Spinal cord (tissue), 10 donors: ENCODE measurements at places on chromosomes 7 and 10.

DNA sequence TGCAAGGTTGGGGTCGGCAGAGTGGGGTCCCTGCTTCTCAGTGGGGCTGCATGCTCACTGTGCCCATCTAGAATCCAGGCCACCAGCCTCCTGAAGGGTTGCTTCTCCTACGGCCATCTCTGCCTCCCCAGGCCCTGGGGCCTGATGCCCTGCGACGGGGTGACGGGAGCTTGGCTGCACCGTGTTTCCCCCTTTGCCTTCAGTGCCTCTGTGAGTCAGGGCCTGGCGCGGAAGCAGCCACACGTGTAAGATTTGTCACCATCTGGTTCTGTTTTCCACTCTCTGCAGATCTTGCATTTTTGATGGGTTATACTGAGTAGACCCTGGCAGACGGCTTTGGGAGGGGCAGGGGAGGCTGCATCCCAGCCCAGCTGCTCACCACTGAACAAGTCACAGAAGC is 7.2 kb downstream of the ADAMTS14 start:
- DNase-seq, result no peak

DNA sequence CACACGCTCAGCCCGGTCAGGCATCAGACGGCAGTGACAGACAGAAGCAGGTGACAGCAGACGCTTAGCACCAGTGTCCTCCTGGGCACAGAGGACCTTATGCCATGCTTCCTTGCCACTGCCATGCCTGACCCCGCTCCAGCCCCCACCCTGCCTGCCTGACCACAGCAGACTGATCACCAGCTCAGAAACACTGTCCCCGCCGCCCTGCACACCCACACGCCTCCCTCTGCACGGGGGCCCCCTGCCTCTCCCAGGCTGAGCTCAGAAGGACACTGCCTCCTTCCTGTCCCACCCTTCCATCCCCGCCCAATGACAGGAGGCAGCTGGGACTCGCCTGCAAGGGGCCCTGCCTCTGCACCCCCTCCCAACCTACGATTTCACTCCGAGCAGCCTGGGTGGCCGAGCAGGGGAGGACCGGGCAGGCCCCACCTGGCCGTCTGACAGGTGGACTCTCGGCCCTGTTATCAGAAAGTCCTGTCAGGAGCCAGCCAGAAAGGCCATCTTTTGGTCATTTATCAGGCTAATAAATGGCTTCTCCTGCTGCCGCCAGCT is 183.4 kb downstream of the ELFN1 start:
- DNase-seq, result no peak

DNA sequence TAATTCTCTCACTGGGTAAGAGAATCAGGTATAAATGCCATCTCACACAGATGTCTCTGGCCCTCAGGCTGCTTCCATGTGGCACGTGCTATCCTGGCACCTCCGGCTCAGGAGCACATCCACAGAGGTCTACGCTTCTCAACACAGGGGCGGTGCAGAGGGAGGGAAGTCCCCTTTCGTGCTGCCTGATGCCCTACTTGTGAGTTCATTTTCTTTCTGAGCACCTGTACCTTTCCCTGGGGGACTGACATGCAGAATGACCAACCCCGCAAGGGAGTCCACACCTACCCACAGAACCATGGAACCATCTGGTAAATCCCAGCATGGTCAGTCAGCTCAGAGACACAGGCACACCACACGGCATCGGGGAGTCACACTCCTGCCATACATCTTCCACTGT is 99.0 kb upstream of the SAMD8 start:
- DNase-seq, result no peak

GRCh38 chr7:20475756-20476155 is 139.7 kb upstream of the ABCB5 start:
- DNase-seq, result no peak
